ENCODE measurements at places on chromosomes 6 and 20.

- peak; percentile 29 for DNase-seq
Observed at GRCh38 chr20:31565699-31566318, 39.3 kb upstream of the ID1 start.

GRCh38 chr6:47147836-47148344 lies 105.8 kb upstream of the ADGRF1 start:
- no peak for DNase-seq

- no peak for DNase-seq
Observed at GRCh38 chr6:166998256-166999144, 697 bp upstream of the CEP43 start.

DNA sequence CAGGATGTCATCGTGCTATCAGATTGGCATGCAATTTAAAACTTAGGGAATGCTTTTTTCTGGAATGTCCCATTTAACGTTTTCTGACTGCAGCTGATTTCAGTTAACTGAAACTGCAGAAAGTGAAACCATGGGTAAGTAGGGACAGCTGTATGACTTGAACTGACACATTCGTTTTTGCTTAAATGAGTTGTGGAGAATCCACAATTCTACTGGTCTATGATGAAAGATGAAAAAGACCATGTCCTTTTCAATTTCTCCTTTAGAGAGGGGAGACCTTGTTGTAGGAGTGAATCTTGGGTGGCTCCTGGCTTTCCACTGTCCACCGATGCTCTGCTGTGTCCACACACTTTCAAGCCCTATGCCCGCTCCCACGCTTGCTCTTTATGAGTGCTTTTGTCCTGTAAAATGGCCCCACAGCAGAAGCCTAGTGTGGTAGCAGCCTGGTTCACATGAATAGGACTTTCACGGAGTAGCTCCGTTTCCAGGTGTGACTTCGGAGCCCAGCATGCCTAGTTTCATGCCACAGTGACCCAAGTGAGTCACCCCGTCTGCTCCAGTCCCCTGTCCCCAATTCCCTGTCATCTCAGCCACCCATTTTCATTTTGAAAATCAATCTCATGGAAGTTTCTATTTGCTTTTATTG lies 21.9 kb downstream of the DYNLT1 start:
- no peak for DNase-seq

GRCh38 chr6:149861603-149862423 lies 2.3 kb downstream of the LRP11 start:
- DNase-seq: no peak

DNA sequence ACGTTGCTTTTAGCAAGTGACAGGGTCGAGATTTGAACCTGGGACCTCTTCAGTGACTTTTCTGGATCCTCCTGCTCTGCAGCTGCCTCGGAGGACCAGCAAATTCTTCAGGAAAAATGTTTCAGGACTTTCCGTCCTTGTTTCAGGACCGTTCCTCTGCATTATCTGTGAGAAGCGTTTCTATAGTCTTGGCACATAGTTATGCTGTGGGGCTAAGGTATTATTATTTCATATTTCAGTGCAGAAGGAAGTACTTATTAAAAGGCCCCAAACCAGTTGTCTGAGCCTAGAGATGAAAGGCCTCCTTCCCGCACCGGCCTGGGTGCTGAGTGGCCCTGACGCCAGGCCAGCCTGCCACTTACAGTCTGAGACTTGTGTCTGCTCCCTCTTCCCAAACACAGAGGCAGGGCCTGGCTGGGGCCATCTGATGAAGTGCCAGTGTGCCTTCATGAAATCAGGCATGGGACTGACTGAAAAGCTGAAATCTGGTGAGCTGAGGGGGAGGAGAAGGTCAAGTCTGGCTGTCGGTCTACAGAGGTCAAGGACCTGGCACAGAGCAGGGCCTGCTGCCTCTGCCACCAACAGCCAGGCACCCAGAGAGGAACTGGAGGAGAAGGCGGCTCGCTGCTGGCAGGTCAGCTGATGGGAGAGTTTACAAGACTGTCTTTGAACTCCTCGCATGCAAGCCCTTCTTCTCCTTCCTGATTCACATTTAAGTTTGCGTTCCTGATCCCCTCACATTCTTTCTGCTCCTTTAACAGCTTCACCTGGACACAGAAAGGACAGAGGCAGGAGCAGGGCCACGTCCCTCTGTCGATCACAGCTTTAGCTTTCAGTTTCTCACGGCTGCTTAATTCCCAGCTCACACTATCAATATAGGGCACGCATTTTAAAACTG lies 8.9 kb upstream of the QKI start:
- DNase-seq: no peak

- no peak for DNase-seq
Observed at GRCh38 chr20:43465625-43465943, 7.9 kb downstream of the SRSF6 start.

DNA sequence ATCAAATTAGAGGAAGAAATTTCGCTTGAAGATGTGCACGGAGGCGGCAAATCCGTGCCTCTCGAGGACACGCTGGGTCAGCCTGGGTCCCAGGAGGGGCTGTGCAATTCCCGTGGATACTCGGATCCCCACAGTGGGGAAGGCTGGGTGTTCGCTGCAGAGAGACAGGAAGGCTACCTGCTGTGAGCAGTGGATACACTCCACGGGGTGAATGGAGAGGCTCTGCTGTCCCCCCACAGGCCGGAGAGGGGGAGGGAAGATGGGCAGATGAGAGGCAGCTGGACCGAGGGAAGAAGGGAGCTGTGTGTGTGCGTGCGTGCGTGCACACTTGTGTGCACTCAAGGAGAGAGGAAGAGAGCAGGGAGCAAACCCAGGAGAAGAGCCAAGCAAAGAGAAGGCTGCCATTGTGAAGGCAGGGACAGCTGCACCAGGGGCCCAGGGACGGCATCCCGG lies 57.3 kb downstream of the SULF2 start:
- no peak for DNase-seq

DNA sequence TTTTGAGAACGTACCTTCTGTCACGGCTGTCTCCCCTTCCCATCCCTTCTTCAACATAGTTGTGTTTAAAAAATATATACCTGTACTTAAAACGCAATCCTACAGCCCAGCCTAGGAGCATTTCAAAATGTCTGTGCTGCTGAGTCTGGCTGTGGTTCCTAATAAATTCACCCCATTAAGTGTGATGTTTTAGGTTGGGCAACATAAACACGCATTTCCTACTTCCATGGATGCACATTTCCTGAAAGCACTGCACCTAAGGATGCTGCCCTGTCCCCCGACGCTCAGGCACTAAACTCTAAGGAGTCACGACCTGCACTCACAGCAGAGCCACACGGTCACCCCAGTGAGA lies 1.2 kb downstream of the REV3L start:
- no peak for DNase-seq

DNA sequence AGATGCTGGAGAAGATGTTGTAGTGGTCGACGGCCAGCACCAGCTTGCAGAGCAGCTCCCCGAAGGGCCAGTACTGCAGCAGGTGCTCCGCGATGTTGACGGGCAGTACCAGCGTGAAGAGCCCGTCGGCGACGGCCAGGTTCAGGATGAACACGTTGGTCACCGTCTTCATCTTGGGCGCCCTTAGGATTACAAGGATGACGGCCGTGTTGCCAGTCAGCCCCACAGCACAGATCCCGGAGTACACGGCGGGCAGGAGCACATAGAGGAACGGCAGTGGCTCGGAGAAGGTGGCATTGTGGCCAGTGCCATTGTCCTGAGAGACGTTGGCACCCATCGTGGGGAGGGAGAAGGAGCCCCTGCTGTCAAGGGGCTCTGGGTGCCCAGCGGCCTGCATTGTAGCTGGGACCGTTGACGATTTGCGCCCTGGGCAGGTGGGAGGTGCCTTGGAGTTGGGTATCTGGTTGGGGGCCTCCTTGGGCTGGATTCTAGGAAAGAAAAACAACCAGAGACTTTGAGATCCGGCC lies 867 bp downstream of the NPBWR2 start:
- no peak for DNase-seq

DNA sequence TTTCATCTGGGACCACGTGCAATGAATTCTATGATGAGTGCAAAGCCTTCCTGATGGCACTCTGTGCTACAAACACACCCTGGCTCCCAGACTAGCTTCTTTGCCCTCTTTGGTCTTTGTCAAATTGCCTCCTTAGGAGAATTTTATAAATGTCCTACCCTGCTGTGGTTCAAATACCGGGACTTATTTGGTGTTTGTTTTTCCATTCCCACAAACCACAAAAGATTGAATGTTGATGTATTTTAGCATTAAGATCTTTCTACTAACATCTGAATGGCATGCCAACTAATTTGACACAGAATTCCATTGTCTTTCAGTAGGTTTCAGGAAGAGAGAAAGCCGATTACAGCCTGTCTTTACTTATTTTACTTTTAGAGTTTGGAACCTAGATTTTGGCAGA lies 424.2 kb upstream of the SLC35B3 start:
- DNase-seq: no peak

GRCh38 chr6:114327074-114327473 lies 15.7 kb downstream of the HS3ST5 start:
- DNase-seq: no peak

DNA sequence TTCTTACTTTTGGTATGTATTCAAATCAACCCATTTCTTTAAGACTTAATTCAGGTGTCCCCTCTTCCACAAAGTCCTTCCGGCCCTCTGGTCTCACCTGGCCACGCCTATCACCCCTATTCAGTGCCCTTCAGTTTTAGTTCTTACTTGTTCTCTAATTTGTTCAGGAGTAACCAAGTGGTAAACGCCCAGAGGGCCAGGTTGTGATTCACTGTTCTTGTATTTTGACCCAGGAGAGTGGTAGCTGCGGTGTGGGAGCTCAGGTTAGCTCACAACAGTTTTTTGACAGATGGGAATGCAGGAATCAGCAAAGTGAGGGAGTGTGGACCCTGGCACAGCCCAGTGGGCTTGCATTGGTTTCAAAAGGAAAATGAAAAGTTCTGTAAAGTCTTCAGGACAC lies 81.7 kb upstream of the RIPOR2 start:
- no peak for DNase-seq

DNA sequence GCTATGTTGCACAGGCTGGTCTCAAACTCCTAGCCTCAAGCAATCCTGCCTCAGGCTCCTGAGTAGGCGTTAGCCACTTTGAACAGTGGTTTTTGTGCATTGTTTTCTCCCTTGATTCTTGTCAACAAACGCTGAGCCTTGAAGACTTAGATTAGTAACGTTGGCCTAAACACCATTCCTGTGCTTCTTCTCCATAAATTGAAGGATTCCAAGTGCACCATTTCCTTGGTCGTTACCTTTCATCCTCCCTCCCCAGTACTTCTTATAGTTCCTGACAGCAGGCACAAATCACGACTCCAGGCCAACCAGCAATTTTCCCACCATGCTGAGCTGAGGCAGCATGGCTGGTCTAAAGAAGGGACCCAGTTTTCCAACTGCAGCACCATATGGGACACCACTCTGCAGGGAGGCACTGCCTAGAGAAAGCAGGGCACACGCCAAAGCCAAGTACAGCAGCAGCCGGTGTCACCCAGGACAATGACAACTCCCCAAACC lies 8.9 kb downstream of the RPS10 start:
- DNase-seq: no peak

DNA sequence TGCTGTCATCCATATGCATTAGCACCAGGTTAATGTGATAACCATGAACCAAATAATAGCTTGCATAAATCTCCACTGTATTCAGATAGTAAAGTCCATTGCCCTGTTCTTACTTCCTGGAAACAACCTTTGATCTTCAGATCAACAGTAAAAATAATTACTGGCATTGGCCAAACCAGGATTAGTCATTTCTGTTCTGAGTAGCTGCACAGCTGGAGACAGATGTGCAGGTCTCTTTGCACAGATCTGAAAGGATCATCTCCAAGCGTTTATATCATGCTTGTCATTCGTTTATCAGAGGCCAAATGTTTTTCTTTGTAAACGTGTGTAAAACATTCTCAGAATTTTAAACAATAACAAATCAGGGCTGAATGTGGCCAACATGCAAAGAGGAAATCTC lies 134.4 kb upstream of the HMGCLL1 start:
- DNase-seq: no peak

- no peak for DNase-seq
Observed at GRCh38 chr20:8129211-8129976, 2.7 kb upstream of the PLCB1 start.

GRCh38 chr6:30544666-30545272 lies 11.5 kb downstream of the GNL1 start:
- peak; percentile 20 for DNase-seq

DNA sequence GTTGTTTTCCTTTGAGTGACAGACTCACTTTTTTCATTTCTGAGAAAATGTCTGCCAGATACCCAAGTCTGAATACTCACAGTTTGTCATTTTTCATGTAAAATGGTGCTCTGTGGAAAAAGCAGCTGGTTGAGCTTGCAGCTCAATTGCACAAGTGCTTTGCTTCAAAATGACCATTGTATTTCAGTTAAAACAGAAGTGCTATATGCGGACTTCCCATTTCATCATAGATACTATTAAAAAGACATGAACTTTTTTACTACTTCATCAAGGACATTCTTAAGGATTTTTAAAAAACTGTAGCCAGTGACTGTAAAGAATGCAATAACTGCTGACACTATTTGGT lies 61.5 kb downstream of the KCNS1 start:
- no peak for DNase-seq

DNA sequence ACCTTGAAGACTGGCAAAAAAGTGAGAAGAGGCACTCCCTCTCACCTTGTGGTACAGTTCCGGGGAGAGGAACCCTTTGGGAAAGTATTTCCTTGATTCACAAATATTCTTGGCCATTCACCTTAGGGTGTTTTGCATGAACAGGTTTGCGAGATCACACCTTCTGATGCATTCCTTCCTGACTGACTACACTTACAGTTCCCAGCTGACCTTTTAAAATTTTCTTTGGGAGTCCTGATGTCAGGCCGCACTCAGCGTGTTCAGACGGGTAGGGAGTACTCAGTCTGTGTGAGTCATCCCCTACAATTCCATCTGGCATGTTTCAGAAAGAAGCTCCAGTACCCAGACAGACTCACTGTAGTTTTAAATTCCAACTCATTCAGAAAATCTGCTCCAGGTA lies 1.7 kb downstream of the ADGRF4 start:
- DNase-seq: no peak

GRCh38 chr20:7505152-7505834 lies 435.0 kb downstream of the HAO1 start:
- DNase-seq: no peak

DNA sequence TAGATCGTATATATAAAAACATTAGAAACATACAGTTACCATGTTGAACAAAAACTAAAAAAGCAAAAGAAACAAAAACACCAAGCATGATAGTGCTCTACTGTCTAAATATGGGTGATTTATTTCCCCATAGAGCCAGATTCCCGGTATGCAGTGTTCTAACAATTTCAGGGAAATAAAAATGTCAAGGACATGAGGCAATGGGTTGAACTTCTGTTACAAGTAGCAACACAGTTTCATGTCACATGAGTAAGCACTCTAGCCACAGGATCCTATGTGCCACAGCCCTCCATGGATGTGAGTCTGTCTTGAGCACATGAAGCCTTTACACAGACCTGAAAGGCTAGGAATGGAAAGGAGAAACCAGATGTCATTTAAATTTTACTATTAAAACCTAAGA lies 96.0 kb downstream of the MAP3K5 start:
- DNase-seq: peak; percentile 0

- no peak for DNase-seq
Observed at GRCh38 chr6:44645276-44645675, 257.8 kb downstream of the CDC5L start.

- DNase-seq: no peak
Observed at GRCh38 chr20:41696428-41696827, 78.3 kb upstream of the CHD6 start.

- peak; percentile 72 for DNase-seq
Observed at GRCh38 chr6:135183002-135183531, 2.0 kb downstream of the MYB start.
